ENCODE measurements at places on chromosomes 11 and 22.

DNA sequence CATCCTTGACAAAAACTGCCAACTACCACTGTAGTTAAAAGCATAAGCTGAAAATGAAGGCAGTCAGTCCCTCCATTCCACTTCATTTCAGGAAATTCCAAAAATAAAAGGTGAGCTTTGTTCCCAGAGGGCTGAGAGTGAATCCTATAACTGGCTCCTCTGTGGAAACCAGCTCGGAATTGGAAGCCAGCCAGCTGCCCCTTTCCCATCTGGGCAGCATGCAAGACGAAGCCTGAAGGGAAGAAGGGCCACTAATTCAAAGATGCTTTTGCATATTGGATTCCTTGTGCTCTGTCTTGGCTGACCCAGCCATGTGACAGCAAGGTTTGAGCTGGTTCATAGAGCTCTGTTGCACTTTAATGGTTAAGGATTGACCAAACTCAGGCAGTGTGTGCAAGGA, 83.4 kb downstream of the ALX4 start:
- no peak for DNase-seq

- DNase-seq, result no peak
These were observed 175.8 kb downstream of the CSNK2A3 start for GRCh38 chr11:11177156-11177808.

- no peak for DNase-seq
These were observed 27.0 kb upstream of the RBFOX2 start for GRCh38 chr22:36055376-36056295.

- no peak for DNase-seq
These were observed 197.0 kb upstream of the SORL1-AS1 start for GRCh38 chr11:121649798-121650197.

- no peak for DNase-seq
These were observed 139.2 kb downstream of the PARVA start for GRCh38 chr11:12516387-12517105.

- DNase-seq, result no peak
These were observed 859 bp upstream of the KRTAP5-5 start for GRCh38 chr11:1628506-1629325.

DNA sequence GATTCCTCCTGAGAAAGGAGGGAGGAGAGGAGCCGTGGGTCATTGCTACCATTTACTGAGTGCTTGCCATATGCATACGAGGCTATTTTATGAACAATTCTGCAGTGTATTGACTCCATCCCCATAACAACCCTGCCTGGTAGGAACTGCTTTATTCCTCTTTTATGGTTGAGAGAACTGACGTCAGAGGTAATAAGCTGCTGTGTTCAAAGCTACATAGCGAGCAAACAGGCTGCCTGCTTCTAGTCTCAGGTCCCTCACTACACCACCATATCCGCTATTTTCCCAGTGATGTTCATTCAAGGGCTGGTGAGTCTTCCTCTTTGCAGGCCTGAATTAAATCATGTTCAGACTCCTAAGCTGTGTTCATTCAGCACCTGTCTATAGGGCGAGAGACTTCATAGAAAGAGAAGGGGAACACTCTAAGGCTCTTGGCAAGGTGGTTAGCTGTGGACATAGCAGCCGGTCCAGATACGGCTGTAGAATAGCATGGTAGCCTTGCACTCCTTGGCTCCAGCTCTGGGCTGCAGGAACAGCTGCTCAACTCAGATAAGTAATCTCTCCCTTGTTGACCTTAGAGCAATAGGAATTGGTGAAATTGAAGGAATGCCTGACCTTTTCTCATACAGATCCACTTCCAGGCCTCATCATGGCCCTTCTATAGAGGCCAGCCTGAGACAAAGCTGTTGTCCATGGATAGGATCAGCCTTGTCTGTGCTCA, 82.6 kb downstream of the MICAL2 start:
- DNase-seq, result no peak

GRCh38 chr11:22244986-22245592, 52.2 kb downstream of the ANO5 start:
- peak; percentile 28 for DNase-seq

Measured in Panc1 (cell line).